ENCODE measurements at places on chromosomes 1 and 21.

DNA sequence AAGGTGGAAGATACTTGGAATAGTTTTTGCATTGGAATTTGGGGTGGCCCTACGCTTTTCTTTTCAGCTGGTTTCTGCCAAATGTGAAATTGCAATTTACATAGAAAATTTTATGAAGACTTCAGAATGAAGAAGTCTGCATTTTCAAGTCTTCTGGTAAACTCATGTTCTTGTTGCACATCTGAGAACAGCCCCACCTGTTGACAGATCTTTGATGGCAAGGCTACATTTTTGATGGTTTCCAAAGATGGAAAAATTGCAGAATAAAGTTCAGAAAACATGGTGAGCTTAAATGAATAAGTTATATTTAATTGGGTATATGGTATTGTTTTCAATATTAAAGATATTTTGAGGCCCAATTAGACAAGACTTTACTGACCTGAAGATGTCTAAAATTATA, 25.4 kb downstream of the OLFM3 start:
- no peak for DNase-seq

- DNase-seq: peak; percentile 76
These were observed 3.1 kb upstream of the SELENON start for GRCh38 chr1:25796811-25797458.

- no peak for DNase-seq
These were observed 5.3 kb downstream of the EDN2 start for GRCh38 chr1:41479000-41479807.

DNA sequence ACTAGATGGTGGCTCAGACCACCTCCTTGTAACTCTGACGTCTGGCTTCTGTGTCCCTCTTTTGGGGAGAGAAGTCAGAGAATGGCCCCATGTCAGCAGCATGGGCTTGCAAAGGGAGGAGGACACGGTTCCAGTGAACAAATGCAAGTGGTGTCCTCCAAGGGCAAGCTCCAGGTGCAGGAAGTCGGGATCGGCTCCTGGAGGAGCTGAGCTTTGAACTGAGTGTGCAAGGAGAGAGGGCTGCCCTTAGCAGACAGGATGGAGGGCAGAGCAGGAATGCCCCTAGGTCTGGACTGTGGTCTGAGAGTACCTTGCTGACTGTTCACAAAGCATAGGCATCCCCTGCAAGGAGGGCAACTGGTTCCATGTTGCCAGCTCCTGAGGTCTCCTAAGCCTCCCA, 17.3 kb downstream of the PKP1 start:
- DNase-seq: no peak

- no peak for DNase-seq
These were observed 23.2 kb downstream of the DDX59 start for GRCh38 chr1:200646515-200646914.

- DNase-seq: no peak
These were observed 58.0 kb downstream of the NGF start for GRCh38 chr1:115280064-115280463.

GRCh38 chr21:14095056-14095455, 115.7 kb downstream of the LIPI start:
- DNase-seq: no peak

GRCh38 chr21:38396325-38396724, 102.0 kb downstream of the ERG start:
- no peak for DNase-seq

DNA sequence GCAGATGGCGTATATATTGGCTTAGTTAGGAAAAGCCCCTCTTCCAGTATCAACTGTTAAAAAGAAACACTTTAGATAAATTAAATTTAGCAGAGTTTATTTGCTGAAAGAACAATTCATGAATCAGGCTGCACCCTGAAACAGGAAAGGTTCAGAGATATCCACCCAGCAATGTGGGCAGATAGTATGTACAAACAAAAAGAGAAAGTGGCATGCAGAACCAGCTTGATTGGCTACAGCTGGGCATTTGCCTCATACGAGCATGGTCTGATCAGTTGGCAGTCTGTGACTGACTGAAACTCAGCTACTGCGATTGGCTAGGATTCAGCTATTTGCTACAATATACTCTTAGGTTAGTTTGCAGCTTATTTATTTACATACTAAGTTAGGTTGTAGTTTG, 98.2 kb downstream of the ZC3H11B start:
- no peak for DNase-seq

Measured in AML-193 (cell line).